ENCODE measurements at places on chromosomes 12 and 14. TPM values are rescaled to one million over a fixed set of nuclear protein-coding genes. Genes with fewer than 3 reads are reported as not detected.
A peak's percentile ranks its signal among the peaks of the same experiment; 100 is the strongest.

CLEC9A gene
- not detected for polyA plus RNA-seq

ATN1 gene
- 13.3 TPM for polyA plus RNA-seq

GRCh38 chr14:94378527-94379290 is 9.7 kb downstream of the SERPINA1 start:
- DNase-seq = no peak

DNA sequence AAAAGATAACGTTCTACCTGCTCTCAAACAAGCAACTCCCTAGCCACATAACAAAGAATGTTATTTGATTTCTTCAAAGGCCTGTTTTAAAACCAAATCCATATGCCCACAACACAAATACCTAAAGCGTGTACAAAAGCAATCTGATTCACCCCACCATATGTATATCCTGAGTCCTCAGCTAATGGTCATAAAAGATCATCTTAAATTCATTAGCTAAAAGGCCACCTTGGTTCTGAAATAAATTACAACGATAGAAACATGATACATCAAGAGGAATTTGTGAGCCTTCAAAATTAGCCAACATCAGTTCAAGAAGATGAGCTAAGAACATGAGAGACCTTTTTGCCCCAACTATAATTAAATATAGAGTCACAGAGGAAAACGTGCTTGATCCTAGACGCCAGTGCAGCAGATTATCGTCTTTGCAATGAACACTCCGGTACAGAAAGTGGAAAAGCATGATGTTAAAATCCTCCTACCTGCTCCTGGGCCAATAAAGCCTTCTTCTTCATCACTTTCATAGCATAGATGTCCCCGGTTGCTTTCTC is 20.0 kb downstream of the CIT start:
- DNase-seq = peak; percentile 19

DNA sequence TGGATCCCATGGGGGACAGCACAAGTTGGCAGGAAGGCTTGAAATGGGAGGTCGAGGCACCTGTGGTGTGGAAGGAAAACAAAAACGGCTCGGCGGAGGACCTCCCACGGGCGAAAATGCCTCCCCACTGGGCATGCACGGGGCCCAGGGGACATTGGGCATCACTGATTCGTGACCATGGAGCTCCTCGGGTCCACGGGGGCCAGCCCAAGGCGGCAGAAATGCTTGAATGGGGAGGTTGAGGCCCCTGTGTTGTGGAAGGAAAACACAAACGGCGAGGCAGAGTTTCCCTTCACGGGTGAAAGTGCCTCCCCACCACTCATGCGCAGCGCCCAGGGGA is 376.0 kb downstream of the ALG10 start:
- DNase-seq = no peak

CLEC1A gene
- polyA plus RNA-seq = not detected

GRCh38 chr14:84225268-84225667 is 1304.7 kb upstream of the FLRT2 start:
- no peak for DNase-seq

GRCh38 chr12:101230547-101230946 is 20.5 kb upstream of the SLC5A8 start:
- peak; percentile 97 for DNase-seq

DNA sequence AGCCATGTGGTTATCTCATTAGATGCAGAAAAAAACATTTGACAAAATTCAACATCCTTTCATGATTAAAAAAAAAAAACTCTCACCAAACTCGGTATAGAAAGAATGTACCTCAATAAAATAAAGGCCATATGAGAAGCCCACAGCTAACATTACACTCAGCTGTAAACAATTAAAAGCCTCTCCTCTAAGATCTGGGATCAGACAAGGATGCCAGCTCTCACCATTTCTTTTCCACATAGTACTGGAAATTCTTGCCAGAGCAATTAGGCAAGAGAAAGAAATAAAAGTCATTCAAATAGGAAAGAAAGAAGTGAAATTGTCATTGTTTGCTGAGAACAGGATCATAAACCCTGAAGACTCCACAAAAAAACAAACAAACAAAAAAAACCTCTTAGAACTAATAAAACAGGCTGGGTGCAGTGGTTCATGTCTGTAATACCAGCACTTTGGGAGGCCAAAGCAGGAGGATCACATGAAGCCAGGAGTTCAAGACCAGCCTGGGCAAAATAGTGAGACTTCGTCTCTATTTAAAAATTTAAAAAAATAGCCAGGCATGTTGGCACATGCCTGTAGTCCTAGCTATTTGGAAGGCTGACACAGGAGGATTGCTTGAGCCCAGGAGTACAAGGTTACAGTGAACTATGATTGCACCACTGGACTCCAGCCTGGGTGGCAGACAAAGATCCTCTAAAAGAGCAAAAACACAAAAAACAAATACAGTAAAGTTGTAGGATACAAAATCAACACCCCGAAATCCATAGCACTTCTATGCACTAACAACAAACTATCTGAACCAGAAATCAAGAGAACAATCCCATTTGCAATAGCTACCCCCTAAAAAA is 114.4 kb downstream of the FOXA1 start:
- no peak for DNase-seq

DNA sequence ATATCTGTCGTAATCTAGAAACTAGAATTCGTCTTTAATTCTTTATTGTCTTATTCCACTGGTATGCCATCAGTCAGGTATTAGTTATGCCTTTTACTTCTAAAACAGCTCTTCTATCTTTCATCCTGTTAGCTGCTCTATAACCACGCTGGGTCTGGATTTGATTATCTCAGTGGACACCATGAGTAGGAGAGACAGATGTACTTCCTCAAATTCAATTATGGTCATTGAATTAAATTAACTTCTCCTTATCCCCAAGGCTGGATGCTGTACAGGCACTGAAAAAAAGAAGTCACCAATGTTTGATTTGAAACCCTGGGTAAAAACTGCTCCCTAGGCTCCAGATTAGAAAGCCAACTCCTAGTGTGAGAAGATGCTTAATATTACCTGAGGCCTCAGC is 107.3 kb downstream of the PIK3C2G start:
- DNase-seq = no peak

- DNase-seq = no peak
Observed at GRCh38 chr12:51009056-51009440, 17.1 kb downstream of the SLC11A2 start.

PPP1R3E gene
- 1.4 TPM for polyA plus RNA-seq

DNA sequence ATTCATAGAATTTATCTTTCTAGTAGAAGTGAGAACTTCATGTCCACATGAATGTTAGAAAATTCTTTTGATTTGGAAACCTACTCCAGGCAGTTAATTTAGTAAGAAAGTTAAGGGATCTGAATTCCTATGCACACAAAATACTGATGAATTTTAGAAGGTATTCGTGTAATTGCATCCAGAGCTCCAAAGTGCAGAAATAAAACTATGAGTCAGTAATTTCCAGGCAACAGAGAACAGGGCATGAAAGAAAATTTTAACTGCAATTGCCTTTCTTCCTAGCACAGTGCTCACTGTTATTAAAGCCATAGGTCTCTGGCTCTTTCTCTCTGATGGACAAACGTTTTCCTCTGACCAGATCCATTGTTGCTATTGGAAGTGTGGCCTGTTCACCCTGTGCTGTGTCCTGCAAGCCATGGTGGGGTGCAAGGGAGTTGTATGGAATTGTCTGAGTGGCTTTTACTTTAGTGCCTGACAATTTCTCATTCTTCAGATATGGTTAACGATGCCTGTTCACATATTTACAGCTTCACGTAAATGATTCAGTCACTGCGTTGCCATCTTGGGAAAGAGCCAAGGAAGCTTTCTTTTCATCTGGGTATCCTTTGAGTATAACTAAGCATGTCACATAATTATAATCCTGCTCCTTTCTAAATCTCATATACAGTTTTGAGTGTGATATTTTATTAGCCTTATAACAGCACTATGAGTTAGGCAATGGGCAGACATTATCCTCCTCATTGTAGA is 145.1 kb downstream of the ACSS3 start:
- peak; percentile 70 for DNase-seq

- DNase-seq = no peak
Observed at GRCh38 chr14:79658769-79659168, 552.5 kb downstream of the DIO2 start.

DNA sequence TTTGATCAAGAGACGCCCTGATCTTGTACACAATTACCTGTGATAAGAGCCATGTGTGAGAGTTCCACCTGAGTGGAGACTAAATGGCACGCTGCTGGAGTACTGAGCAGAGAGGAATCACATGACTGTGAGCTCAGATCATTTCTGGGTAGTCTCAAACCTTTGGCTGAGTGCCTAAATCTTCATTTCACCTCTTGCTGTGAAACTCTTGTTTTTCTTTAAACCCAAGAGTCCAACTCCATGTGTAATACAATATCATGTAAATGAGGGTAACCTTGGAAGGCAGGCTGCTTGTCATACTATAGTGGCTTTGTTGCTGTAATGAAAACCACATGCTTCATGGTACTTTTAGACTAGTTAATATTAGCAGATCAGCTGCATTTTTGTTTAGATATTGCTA is 156.9 kb downstream of the CAND1 start:
- DNase-seq = peak; percentile 58

- peak; percentile 54 for DNase-seq
Observed at GRCh38 chr12:118055144-118055557, 5.8 kb downstream of the WSB2 start.

ERG28 gene
- 21.4 TPM for polyA plus RNA-seq
